ENCODE measurements at places on chromosomes 16 and 17. TPM values are rescaled to one million over a fixed set of nuclear protein-coding genes. Genes with fewer than 3 reads are reported as not detected.
A peak's percentile ranks its signal among the peaks of the same experiment; 100 is the strongest.

Gene LITAFD
- total RNA-seq: not detected

GRCh38 chr16:83995754-83996153, 27.7 kb downstream of the NECAB2 start:
- ATAC-seq: no peak

Gene TBC1D3B
- 24.0 TPM for total RNA-seq

DNA sequence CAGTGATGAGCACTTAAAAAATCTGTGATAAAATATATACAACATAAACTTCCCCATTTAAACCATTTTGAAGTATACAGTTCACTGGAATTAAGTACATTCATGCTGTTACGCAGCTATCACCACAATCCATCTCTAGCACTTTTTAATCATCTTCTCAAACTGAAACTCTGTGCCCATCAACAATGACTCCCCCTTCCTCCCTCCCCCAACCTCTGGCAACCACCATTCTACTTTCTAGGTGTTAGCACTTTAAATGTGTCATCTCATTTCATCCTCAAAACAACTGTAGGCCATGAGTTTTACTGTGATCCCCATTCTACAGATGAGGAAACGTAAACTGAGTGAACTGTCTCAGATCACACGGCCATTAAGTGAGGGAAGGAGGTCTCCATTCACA, 13.8 kb upstream of the TMEM98 start:
- peak; percentile 81 for ATAC-seq

DNA sequence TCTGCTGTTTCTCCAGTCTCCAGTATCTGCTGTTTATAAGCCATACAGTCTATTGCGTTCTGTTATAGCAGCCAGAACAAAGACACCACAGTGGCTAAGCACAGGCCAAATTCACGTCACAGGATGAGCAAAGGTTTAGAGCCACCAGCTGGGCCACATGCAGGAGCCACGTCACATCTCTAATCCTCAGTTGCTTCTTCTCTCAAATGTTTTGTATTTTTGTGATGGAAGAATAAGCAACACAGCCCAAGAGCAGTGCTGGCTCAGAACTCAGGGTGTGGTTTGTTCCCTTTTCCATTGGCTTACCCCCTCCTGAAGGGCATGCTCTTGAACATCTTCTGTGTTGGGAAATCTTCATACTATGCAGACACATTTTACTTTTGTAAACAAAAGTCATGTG, 309.4 kb upstream of the CDH5 start:
- ATAC-seq: no peak

Gene CFAP97D1
- total RNA-seq: not detected

Gene ZNF768
- total RNA-seq: 3.7 TPM

GRCh38 chr17:34639706-34640425, 60.5 kb downstream of the TMEM132E start:
- ATAC-seq: no peak

Gene C16orf89
- total RNA-seq: not detected

DNA sequence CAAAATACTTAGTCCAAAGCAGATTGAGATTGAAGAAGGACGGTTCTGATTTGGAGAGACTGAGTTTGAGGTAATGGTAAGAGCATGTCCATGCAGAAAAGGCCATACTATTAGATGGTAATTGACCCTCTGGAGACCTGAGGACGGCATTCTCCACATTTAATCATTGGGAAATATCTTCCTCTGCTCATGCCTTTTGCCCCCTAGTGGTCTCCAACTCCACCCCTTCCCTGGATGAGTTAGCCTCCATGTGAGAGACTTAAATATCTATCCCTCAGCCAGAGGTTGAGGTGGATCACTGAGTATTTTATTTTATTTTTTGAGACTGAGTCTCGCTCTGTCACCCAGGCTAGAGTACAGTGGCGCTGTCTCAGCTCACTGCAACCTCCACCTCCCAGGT, 10.4 kb upstream of the OR3A1 start:
- ATAC-seq: no peak

Gene DNAAF8
- not detected for total RNA-seq

- ATAC-seq: no peak
Observed at GRCh38 chr16:86961171-86961601, 356.0 kb downstream of the C16orf95 start.

DNA sequence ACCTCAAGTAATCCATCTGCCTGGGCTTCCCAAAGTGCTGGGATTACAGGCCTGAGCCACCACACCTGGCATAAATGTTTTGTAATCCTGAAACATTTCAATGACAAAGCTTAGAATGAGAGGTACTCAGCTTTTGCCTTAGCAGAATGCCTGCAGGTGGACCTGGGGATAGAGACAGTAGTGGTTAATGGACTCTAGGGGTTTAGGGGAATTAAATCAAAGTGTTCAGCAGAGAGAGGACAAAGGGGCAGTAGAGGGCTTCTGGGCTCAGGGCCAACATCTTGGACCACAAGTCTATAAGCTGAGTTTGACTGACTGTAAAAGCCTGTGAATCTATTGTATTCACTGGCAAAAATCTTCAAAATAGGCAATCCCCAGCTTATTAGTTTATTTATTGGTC, 36.0 kb upstream of the MED13 start:
- no peak for ATAC-seq

Gene CIBAR2
- 0.34 TPM for total RNA-seq

DNA sequence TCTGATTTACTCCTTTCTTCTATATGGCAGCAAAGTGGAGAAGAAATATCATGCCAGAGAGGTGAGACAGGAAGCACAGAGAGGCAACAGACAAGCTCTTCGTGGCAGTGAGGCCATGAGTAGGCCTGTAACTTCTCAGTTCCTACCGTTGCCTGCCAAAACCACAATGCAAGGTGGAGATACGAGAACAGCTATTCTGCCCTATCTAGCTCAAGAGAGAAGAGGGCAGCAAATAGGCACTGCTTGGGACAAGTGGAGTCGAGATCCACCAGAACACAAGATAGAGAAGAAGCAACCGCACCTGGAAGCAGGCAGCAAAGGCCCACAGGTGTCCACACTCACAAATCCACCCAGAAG, 24.8 kb downstream of the RANBP10 start:
- peak; percentile 69 for ATAC-seq

- ATAC-seq: no peak
Observed at GRCh38 chr16:27316038-27316680, 2.4 kb downstream of the IL4R start.

- peak; percentile 82 for ATAC-seq
Observed at GRCh38 chr17:48491527-48492273, 39.1 kb downstream of the HOXB1 start.

- ATAC-seq: no peak
Observed at GRCh38 chr17:901191-901950, 78.2 kb downstream of the NXN start.

Gene C17orf50
- not detected for total RNA-seq

DNA sequence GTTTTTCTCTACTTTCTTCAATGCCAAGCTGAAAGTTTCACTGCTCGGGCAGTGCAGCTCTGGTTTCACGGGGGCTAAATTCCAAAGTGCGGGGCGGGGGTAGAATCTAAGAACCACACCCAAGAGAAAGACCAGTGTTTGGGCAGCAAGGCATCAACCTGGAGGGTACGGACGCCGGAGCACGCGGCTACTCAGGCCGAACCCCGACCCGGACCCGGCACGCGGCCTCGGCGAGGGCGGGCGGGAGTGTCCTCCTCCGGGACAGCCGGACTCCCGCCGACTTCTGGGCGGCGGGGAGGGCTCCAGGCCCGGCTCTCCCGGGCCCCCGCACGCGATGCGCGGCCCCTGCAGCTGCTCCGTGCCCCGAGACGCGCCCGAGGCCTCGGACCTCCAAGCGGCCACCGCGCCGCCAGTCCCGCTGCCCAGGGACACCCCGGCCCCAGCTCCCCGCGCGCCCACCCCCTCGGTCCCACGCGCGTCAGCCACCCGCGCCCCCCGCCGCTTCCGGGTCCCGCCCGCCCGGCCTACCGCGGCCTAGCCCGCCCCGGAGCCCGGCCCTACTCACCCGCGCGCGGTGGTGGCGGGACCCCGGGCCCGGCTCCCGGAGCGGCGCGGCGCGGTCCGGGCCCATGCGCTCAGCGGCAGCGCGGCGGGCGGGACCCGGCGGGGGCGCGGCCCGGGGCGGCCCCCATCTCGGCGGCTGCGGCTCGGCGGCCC, 561 bp downstream of the AXIN1 start:
- peak; percentile 30 for ATAC-seq

DNA sequence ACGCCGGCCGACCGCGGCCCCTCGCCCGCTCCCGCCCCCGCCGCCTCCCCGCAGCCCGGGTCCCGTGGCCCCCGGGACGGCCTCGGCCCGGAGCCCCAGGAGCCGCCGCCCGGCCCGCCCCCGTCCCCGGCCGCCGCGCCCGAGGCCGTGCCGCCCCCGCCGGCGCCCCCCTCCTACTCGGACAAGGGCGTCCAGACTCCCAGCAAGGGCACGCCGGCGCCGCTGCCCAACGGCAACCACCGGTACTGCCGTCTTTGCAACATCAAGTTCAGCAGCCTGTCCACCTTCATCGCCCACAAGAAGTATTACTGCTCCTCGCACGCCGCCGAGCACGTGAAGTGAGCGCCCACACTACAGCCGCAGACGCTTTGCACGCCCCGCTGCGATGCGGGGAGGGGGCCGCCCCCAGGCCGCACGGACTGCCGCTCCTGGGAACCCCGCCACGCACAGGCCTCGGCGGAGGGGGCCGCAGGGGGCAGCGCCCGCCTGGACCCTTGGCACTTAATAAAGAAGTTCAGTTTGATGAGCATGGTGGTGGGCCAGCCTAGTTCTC, 35.5 kb upstream of the ZC3H18 start:
- ATAC-seq: peak; percentile 20

DNA sequence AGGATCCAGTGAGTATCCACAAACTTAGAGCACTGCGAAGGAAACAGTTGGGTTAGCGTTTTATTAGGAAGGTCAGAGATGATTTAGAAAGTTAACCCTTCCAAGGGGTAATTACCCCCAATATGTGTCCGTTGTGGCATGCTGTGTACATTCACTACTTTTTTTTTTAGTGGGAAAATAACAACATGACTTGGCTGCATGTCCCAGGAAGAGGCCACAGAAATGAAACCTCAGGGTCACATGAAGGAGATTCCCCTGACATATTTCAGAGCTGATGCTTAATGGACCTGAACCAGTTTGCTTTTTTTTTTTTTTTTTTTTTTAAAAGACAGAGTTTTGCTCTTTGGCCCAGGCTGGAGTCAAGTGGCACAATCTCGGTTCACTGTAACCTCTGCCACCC, 167.5 kb downstream of the PRKCA start:
- no peak for ATAC-seq

- no peak for ATAC-seq
Observed at GRCh38 chr17:70276906-70277305, 107.6 kb downstream of the KCNJ2 start.

- no peak for ATAC-seq
Observed at GRCh38 chr17:2435181-2435741, 34.4 kb upstream of the MNT start.

- ATAC-seq: peak; percentile 11
Observed at GRCh38 chr17:20998571-20999043, 44.2 kb downstream of the USP22 start.

GRCh38 chr16:54957403-54958166, 26.9 kb downstream of the IRX5 start:
- no peak for ATAC-seq

Gene ZNF19
- 3.4 TPM for total RNA-seq

GRCh38 chr16:20073203-20074098, at the start of gene GPR139:
Gene GPR139, minus strand, starts transcription at chr16:20073890. Its CDS starts 274 bp downstream, at chr16:20073616.
- no peak for ATAC-seq

- no peak for ATAC-seq
Observed at GRCh38 chr17:78960928-78961327, 18.8 kb downstream of the LGALS3BP start.

DNA sequence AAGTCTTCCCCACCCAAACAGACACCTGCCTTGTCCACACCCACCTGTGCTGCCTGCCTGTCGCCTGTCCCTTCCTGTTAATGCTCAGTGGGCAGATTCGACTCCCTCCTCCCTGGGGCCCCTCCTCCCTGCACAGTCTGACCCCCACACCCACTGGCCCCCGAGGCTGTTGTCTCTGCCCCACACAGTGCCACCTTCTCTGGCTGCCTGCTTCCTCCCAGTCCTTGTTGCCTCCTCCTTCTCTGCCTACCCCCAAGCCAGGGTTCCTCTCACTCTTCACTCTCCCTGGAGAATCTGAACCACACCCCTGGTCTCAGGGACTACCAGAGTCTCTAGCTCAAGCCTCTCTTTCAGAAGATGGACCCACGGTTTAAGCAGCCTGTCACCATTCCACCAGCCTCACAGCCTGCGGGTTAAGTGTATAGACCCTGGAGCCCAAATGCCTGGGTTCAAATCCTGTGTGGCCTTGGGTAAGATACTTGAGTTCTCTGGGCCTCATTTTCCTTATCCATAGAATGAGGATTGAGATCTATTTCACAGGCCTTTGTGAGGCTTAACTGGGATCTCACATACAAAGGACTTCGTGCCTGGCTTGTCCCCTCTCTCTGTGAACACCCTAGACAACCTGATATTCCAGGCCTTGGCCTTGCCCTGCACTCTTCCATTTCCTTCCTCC, 3.8 kb upstream of the ARHGAP23 start:
- no peak for ATAC-seq

- no peak for ATAC-seq
Observed at GRCh38 chr17:41948762-41949460, 17.7 kb upstream of the CNP start.

GRCh38 chr16:52549011-52549692, 2.2 kb upstream of the TOX3 start:
- ATAC-seq: no peak

Gene HOXB3
- total RNA-seq: 3.1 TPM

DNA sequence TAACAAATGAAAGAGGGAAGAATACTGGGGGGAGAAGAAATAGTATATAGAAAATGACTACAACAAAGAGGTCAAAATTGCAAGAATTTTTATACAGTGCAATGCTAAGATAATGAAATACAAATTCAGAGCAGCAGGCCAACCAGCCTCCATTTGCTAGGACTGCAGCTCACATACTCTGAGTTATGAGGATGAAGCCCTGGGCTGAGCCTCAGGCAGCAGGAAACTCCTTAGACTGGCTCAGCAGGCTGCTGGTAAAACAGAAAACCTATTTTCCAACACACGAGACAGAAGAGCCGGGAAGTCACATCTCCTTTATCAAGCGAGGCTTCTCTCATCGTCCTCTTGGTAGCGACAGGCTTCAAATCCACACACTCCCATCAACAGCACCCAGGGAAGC, 296.5 kb downstream of the SLC39A11 start:
- no peak for ATAC-seq

GRCh38 chr17:39517224-39517623, 55.9 kb downstream of the CDK12 start:
- ATAC-seq: no peak

- peak; percentile 91 for ATAC-seq
Observed at GRCh38 chr17:45353043-45353442, 36.2 kb upstream of the MAP3K14 start.

- peak; percentile 51 for ATAC-seq
Observed at GRCh38 chr17:76725580-76726230, 701 bp downstream of the JMJD6 start.

DNA sequence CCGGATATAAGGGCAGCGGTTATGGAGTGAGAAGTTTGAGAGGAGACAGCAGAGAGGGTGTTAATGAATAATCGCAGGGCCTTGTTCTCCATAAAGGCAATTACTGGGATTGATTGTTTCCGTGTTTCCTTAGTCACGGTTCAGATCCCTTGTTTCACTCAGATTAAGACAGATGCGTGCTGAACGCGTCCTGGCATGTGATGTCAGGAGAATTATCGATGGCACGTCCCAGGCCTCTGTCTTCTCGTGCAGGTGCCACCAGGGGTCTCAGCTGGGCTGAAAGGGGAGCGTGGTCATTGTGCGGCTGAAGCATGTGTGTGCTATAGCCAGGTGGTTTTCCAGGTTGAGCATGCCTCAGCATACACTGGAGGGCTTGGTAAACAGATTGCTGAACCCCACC, 142.4 kb upstream of the NOL11 start:
- no peak for ATAC-seq
